ENCODE measurements at places on chromosomes 1 and 21. TPM values are rescaled to one million over a fixed set of nuclear protein-coding genes. Genes with fewer than 3 reads are reported as not detected.

DNA sequence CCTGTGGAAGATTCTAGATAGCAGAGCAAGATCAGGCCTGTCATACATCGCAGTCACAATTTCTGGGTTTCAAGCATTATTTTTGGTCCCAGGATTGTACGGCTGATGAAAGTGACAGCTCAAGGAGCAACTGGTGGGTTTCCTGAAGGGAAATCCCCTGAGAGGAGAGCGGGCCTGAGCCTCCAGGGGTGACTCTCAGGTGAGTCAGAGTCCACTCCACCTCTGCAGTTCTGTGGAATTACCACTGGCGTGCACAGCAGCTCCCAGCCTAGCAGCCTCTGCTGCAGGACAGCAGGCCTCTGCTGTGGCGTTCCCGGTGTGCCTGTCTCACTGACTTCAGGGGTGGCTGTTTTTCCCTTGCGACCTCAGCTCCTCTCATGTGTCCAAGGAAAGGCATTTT lies 24.4 kb downstream of the SLC66A1 start:
- H3K36me3 ChIP-seq = no peaks in the 10 kb centered on the region
- DNase-seq = no peak
- H3K4me1 ChIP-seq = peaks cover 1% of the 10 kb centered on the region
- H3K27me3 ChIP-seq = no peaks in the 10 kb centered on the region
- no peak overlapping the region for H3K4me3 ChIP-seq
- H3K27ac ChIP-seq = no peak overlapping the region

The TMEM61 gene
- total RNA-seq = 8.3 TPM

The PDZK1 gene
- 25.2 TPM for total RNA-seq

GRCh38 chr1:93002781-93003180 lies 41.5 kb upstream of the DIPK1A start:
- no peak overlapping the region for H3K4me3 ChIP-seq
- no peak overlapping the region for H3K27ac ChIP-seq
- no peaks in the 10 kb centered on the region for H3K27me3 ChIP-seq
- no peaks in the 10 kb centered on the region for H3K36me3 ChIP-seq

DNA sequence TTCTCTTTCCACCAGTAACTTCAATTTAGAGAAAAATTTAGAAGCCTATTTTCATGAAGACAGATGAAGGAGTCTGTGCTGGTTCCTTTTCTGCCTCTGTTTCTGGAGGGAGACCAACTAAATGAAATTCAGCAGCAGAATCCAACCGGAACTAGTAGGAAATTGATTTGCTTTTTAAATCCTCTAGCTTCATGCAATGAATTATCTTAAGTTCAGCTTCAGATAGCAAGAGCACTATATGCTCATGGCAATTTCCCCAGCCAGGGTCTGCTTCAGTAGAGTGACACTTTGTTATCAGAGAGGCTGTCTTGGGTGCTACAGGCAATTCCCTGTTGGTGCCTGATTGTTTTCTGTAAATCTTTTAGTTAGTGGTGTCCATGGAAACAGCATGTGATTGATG lies 189.7 kb downstream of the SLC35F3 start:
- no peaks in the 10 kb centered on the region for H3K27me3 ChIP-seq
- no peak for DNase-seq
- no peaks in the 10 kb centered on the region for H3K36me3 ChIP-seq
- H3K4me1 ChIP-seq = no peaks in the 10 kb centered on the region
- no peak overlapping the region for H3K4me3 ChIP-seq
- no peak overlapping the region for H3K27ac ChIP-seq

The ITGB2 gene
- 19.7 TPM for total RNA-seq

DNA sequence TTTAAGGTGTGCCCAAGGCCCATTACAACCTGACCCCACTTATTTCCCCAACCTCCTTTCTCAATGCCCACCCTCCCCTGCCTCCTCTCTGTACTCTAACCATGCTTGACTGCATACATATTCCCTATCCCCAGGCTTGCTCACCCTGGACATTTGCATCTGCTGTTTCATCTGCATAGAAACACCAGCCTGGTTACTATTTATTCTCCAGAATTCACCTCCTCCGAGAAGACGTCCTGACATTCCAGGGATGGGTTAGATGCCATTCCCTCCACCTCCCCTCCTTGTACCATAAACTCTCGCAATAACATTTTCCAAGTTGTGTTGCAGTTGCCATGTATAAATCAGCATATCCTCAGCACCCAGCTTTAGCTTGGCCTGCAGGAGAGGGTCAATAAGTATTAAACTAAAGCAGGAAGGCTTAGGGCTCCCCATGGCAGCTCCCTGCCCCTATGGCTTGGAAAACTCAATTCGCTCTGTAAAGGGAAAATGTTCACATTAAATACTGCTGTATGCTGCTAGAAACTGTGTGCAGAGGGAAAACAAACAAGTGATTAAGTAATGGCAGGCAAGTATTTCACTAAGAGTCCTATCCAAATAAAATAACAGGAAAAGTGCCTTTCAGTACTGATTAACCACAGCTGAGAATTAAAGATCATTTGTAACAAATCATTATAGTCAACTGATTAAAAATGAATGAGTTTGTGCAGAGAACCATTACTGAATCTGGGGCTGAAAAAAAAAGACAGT lies 202.3 kb downstream of the TNR start:
- no peak overlapping the region for H3K4me3 ChIP-seq
- H3K36me3 ChIP-seq = no peaks in the 10 kb centered on the region
- no peak overlapping the region for H3K27ac ChIP-seq
- H3K4me1 ChIP-seq = no peaks in the 10 kb centered on the region

DNA sequence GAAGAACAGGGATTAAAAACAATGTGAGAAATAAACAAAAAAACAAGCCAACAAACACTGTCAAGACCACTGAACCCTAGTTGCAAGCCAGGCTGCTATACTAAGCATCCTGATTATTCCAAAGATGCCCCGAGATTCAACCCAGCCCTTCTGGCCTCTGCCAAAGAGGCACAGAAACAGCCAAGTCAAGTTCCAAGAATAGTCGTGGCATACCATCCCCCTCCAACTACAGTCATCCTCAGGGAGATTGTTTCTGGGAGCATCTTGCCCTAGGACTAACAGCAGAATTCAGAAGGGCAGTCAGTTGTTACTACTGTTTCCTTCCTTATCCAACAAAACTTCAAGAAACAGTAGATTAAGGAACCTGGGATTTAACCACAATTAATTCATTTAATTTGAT lies 52.3 kb downstream of the ABL2 start:
- no peaks in the 10 kb centered on the region for H3K36me3 ChIP-seq
- no peak overlapping the region for H3K4me3 ChIP-seq
- H3K27me3 ChIP-seq = no peaks in the 10 kb centered on the region
- no peak for DNase-seq

DNA sequence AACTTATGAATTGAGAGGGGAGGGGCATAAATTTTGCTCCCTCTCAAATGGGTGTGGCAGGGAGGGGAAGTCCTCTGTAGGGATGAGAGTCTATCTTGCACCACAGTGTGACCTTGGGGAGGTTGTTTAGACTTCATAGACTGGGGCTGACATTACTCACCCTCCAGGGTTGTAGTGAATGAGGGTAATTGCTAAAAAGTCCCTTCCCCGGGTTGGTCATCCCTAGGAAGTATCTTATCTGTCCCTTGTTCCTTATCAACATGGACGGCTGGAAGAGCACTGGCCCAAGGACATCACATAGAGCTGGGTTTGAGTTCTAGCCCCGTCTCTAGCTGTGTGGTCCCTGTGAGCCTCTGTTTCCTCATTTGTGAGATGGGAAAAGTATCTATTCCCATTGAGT lies 52.4 kb upstream of the SLC2A1 start:
- H3K27ac ChIP-seq = no peak overlapping the region
- H3K4me1 ChIP-seq = no peaks in the 10 kb centered on the region
- H3K27me3 ChIP-seq = no peaks in the 10 kb centered on the region
- H3K4me3 ChIP-seq = no peak overlapping the region

The SDC3 gene
- total RNA-seq = 26.2 TPM

The S100A10 gene
- 84.9 TPM for total RNA-seq

DNA sequence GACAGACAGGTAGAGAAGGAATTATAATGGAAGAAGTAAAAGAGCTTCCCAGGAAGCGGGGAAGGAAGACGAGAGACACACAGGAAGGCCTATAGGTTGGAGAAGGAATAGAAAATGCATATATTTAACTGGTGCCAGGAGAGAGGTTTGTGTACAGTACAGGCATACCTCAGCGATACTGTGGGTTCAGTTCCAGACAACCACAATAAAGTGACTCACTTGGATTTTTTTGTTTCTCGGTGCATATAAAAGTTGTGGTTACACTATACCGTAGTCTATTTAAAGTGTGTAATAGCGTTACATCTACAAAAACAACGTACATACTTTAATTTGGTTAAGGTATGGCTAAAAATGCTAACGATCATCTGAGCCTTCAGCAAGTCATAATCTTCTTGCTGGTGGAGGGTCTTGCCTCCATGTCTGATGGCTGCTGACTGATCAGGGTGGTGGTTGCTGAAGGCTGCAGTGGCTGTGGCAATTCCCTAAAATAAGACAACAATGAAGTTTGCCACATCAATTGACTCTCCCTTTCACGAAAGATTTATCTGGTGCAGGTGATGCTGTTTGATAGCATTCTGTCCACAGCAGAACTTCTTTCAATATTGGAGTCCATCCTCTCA lies 16.0 kb downstream of the YARS1 start:
- DNase-seq = no peak
- no peak overlapping the region for H3K27ac ChIP-seq
- H3K4me1 ChIP-seq = no peaks in the 10 kb centered on the region
- no peaks in the 10 kb centered on the region for H3K36me3 ChIP-seq
- H3K4me3 ChIP-seq = no peak overlapping the region

The S100A7 gene
- not detected for total RNA-seq

The ADAMTS4 gene
- total RNA-seq = 85.5 TPM

GRCh38 chr21:46598581-46599572 lies 6.0 kb downstream of the S100B start:
- DNase-seq = no peak
- peak overlapping the region; percentile 40 for H3K27ac ChIP-seq
- no peaks in the 10 kb centered on the region for H3K27me3 ChIP-seq
- H3K4me1 ChIP-seq = no peaks in the 10 kb centered on the region

DNA sequence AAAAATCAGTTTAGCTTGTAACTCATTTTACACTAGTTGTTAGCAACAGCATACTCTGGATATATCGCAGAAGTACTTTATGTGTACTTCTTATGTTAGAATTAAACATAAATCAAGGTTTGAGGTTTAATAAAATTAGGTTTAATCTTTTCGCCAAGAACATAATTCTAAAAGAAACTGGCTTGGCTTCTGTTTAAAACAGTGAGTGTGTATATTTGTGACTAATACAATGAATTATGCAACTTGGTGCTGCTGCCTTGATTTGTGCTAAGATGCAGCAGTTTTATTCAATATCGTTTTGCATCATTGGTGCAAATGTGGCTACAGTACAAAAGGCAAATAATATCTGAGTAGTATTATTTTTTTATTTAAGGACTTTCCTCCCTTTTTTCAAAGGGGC lies 44.8 kb downstream of the USP25 start:
- no peak overlapping the region for H3K27ac ChIP-seq
- H3K4me3 ChIP-seq = no peak overlapping the region
- H3K36me3 ChIP-seq = no peaks in the 10 kb centered on the region
- H3K4me1 ChIP-seq = no peaks in the 10 kb centered on the region
- H3K27me3 ChIP-seq = no peaks in the 10 kb centered on the region

GRCh38 chr1:97137862-97138514 lies 416.4 kb downstream of the PTBP2 start:
- no peaks in the 10 kb centered on the region for H3K27me3 ChIP-seq
- no peaks in the 10 kb centered on the region for H3K4me1 ChIP-seq
- DNase-seq = no peak
- H3K27ac ChIP-seq = no peak overlapping the region
- H3K36me3 ChIP-seq = no peaks in the 10 kb centered on the region
- H3K4me3 ChIP-seq = no peak overlapping the region

- no peak overlapping the region for H3K4me3 ChIP-seq
- H3K36me3 ChIP-seq = no peaks in the 10 kb centered on the region
- no peaks in the 10 kb centered on the region for H3K27me3 ChIP-seq
- no peak for DNase-seq
These were observed 971 bp upstream of the RNF2 start for GRCh38 chr1:185044387-185044786.

The KRTAP19-3 gene
- not detected for total RNA-seq

- no peaks in the 10 kb centered on the region for H3K4me1 ChIP-seq
- H3K4me3 ChIP-seq = no peak overlapping the region
- H3K36me3 ChIP-seq = no peaks in the 10 kb centered on the region
- no peak for DNase-seq
- no peak overlapping the region for H3K27ac ChIP-seq
These were observed 124.2 kb downstream of the KCNN3 start for GRCh38 chr1:154745750-154746425.

GRCh38 chr1:21598904-21599303 lies 70.3 kb downstream of the RAP1GAP start:
- no peak overlapping the region for H3K4me3 ChIP-seq
- H3K27ac ChIP-seq = no peak overlapping the region
- H3K27me3 ChIP-seq = no peaks in the 10 kb centered on the region

DNA sequence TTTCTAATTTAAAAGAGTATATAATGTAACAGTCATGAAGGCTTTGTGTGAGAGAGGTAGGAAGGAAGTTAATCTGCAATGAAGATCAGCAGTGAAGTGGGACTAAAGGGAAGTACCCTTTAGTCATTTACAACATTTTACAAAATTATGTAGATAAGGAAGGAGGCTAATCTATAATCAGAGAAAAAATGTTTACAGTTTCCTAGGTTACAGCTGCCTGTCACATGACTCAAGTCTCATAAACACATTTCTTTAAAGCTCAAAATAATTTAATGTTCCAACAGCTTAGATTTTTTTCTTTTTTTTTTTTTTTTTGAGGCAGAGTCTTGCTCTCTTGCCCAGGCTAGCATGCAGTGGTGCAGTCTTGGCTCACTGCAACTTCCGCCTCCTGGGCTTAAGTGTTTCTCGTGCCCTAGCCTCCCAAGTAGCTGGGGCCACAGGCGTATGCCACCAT lies 26.2 kb upstream of the CAP1 start:
- no peak overlapping the region for H3K4me3 ChIP-seq
- H3K27ac ChIP-seq = no peak overlapping the region
- H3K4me1 ChIP-seq = no peaks in the 10 kb centered on the region

- no peak for DNase-seq
- H3K4me1 ChIP-seq = peaks cover 5% of the 10 kb centered on the region
- no peaks in the 10 kb centered on the region for H3K36me3 ChIP-seq
These were observed 53.6 kb downstream of the SPATA46 start for GRCh38 chr1:162323023-162323422.

The ETNK2 gene
- 66.1 TPM for total RNA-seq

The DPH2 gene
- total RNA-seq = 18.3 TPM

- H3K27me3 ChIP-seq = peaks cover 32% of the 10 kb centered on the region
- DNase-seq = no peak
- no peak overlapping the region for H3K4me3 ChIP-seq
- no peak overlapping the region for H3K27ac ChIP-seq
These were observed 20.9 kb downstream of the PANK4 start for GRCh38 chr1:2505461-2505994.

- no peak overlapping the region for H3K4me3 ChIP-seq
- H3K27me3 ChIP-seq = no peaks in the 10 kb centered on the region
- no peak overlapping the region for H3K27ac ChIP-seq
- no peaks in the 10 kb centered on the region for H3K36me3 ChIP-seq
These were observed 110.7 kb downstream of the SIPA1L2 start for GRCh38 chr1:232519186-232519585.
